A673 (cell line): ENCODE measurements at places on chromosomes 7 and 10.

- no peak for DNase-seq
These were observed 89.4 kb downstream of the DGKI start for GRCh38 chr7:137757146-137757925.

DNA sequence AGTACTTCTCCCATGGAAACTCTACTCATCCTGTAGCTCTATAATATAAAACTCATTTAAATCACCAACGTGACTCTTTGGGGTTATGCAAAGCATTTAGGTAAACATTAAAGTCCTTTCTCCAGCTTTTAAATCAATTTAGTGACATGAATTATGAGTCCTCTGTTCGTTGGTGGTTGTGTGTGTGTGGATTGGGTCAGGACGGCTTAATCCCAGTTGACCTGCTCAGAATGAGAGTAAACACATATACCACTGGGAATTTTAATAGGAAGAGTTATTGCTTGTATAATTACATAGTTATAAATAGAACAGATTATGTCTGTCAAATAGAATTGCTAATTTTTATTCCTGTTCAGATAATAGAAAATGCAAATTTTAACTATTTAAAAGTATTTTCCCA, 30.7 kb upstream of the ADCY1 start:
- DNase-seq, result no peak

- DNase-seq, result no peak
These were observed 50.5 kb upstream of the GTF2I start for GRCh38 chr7:74606909-74607510.

GRCh38 chr10:113899952-113900598, 45.6 kb downstream of the NHLRC2 start:
- DNase-seq, result no peak

DNA sequence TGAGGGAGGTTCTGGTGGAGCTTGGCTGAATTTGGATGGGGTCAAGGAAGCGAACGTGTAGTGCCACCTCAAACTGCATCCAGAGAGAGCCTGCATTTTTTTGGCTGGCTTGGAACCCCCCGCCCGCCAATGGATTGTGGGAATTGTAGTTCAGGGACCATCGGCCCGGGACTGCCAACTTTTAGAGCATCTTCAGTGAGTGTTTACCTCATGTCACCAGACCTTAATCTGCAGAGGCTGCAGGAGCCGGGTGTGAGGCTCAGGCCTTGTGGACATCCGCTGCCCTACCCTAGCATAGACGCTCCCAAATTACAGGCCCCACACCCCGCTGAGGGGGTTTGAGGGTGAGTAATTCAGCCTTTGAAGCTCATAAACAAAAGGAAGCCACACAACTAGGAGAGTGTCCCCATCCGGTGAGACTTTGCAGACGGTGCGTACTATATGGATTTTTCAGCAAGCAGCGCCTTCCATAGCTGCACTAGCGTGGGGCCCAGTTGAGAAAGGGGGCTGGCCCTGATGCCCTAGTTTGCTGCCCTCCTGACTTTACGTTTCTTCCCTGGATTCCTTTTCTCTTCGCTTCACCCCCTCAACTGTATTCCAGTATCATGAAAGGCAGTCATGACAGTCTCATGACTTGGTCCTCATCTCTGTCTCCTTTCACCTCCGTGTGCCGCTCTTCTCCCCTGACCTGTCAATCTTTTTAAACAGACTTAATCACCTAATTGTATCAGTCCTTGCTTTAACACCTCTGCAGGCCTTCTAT, 717 bp downstream of the CNPY4 start:
- DNase-seq, result peak; percentile 88

DNA sequence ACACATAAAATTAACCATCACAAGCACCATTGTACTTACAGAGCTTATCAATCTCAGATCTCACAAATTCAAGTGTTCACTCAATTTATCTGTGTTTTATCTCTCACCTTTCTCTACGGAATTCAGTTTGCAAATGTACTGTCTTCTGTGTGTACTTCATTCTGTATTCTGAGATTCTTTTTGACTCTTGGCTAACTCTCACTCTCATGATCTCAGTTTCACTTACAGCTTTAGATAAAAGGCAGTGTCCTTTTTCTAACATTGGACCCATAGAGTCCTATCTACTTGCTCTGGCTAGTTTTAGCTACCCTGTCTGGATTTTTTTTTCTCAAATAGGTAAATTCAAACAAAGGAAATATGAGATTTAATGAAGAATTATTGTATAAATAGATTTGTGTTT, 176.0 kb downstream of the CCDC7 start:
- DNase-seq, result no peak

DNA sequence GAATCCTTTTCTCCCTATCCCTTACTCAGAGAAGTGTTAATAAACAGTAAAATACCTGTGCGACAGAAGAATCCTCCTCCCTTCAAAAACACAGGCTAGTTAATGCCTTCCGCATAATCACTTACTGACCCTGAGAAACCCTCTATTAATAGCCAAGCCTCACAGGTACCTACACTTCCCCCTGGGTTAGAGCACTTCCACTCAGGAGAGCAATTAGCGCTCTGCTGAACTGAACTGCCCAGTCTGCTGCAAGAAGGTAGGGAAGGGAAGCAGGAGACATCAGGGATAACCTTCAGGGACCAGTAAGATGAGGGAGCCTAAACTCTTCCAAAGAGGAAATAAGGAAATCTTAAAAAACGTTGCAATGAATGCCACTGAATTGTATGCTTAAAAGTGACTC, 39.6 kb downstream of the KIAA1549 start:
- no peak for DNase-seq

DNA sequence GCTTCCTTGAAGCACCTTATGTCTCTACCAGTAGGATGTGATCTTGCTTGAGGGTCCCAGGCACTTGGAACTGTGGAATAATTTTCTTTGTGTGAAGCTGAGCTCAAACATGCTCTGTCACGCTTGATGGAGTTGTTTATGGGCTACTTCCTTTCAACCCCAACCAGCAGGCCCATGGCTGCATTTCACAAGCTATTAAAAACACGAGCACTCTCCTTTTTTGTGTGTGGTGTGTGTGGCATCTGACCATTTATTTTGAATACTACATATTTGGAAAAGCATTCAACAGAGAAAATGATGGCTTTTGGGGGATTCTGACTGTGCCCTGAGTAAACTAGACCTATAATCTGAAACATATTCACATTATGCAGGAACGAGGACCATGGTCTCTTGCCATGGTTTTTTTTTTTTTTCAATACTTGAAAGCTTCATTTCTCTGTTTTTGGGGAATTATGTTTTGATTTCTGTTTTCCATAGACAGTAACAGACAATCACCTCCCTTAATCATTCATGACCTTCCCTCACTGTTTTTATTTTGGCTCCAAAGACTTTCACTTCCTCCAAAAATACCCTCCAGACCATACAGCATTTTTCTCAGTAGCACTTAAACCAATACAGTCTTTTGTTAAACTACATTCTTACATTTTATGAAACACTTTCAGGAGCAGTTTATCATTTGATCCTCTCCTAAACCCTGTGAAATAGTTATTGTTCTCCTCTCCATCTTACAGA, 233.6 kb upstream of the BMPER start:
- peak; percentile 77 for DNase-seq
